ENCODE measurements at places on chromosomes 2 and 18.
A peak's percentile ranks its signal among the peaks of the same experiment; 100 is the strongest.

GRCh38 chr2:158658396-158658795 is 136.7 kb upstream of the DAPL1 start:
- no peak for DNase-seq

DNA sequence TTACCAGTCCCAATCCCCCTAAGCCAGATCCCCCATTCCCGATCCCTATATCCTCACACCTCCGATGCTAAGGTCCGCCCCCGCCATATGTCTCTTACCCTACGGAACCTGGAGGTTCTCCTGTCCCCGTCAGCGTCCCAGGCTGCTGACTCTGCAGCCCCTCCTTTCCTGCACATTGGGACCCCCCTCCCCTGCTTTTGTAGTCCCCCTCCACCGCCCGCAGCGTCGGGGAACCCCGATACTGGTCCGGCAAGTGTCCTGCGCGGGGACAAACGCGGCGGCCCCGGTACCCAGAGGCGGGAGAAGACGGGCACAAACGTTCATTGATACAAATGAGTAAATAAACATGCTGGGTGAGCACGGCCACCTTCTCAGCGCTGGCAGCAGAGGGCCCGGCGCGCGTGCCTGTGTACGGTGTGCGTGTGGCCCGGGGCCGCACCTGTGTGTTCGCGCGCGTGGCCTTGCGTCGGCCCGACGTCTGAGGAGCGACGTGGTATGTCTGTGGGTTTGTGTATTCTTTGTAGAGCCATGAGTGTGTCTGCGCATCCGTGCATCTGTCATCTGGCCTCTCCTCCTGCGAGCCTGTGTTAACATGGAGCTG is 2.0 kb upstream of the CYP26B1 start:
- peak; percentile 27 for DNase-seq

GRCh38 chr2:23900541-23901322 is 26.2 kb downstream of the ATAD2B start:
- no peak for DNase-seq

DNA sequence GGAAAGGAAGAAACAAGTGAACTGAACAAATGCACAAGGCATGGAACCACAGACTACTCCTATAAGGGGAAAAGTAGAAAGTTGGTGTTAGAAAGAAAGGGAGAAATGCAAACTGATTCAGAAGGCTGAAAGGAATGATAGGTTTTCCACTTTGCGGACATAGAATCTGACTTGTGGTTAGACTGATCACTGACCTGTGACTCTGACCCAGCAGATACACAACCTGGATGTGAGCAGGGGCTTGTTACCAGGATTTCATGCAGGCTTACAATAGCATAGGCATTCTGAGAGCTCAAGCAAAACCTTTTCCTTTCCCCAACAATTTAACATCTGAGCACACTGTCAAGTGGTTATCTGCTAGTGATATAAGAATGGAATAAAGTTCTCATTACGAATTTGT is 237.0 kb upstream of the CDH20 start:
- DNase-seq, result no peak
